ENCODE measurements at places on chromosomes 6 and 20. TPM values are rescaled to one million over a fixed set of nuclear protein-coding genes. Genes with fewer than 3 reads are reported as not detected.

DNA sequence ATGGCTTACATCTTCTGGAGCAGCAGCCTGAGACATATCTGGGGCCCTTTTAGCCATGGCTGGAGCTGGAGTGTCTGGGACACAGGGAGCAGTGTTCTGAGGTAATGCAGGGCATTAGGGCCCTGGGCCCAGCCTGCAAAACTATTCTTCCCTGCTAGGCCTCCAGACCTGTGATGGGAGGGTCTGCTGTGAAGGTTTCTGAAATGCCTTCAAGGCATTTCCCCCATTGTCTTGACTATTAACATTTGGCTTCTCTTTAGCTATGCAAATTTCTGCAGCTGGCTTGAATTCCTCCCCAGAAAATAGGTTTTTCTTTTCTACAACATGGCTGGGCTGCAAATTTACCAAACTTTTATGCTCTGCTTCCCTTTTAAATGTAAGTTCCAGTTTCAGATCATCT is 61.5 kb downstream of the EDN1 start:
- DNase-seq, result no peak

GRCh38 chr6:138440758-138441357 is 36.8 kb downstream of the HEBP2 start:
- DNase-seq, result no peak

- peak; percentile 99 for DNase-seq
Measured at GRCh38 chr6:29797135-29797534, 30.5 kb upstream of the HLA-G start.

DNA sequence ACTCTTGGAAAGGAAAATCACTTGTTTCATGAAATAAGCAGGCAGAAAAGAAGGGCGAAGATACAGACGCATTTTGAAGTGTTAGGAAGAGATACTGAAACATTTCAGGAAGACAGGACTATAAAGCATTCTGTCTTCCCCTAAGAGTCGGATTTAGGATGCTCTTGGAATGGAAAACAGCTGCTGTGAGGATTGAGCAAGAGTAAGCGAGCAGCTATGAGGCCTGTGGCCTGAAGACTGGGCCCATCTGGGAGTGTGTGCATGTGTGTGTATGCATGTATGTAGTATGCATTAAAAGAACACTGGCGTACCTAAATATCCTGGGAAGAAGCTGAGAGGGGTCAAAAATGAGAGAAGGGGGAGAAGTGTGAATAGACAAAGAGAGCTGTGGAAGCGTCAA is 83.6 kb downstream of the SIM1 start:
- DNase-seq, result no peak

DNA sequence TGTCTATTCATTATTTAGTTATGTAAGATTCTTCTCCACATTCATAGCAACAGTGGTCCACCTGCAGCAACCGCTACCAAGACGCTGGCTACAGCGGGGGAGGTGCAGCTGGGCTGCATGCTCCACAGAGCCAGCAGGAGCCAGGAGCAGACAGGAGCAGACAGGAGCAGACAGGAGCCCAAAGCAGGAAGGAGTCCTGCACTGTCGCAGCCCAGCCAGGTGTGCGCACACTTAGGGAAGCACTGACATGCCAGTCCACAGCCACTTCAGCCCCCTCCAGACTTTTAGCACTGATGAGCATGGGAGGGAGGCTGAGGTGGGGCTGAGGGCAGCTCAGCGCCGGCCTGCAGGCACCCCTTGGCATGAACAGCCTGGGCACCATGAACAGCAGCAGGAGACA is 19.6 kb downstream of the KIF16B start:
- DNase-seq, result no peak

GRCh38 chr6:134603561-134603960 is 285.6 kb upstream of the SGK1 start:
- no peak for DNase-seq

GRCh38 chr20:61528591-61528990 is 276.5 kb downstream of the CDH4 start:
- no peak for DNase-seq

- peak; percentile 76 for DNase-seq
Measured at GRCh38 chr20:50335105-50335504, 144.5 kb downstream of the CEBPB start.

- no peak for DNase-seq
Measured at GRCh38 chr6:127096167-127096566, 22.3 kb upstream of the RSPO3 start.

GRCh38 chr20:18943542-18943941 is 130.0 kb downstream of the SCP2D1 start:
- no peak for DNase-seq

GRCh38 chr20:8788831-8789230 is 280.1 kb upstream of the PLCB4 start:
- no peak for DNase-seq

- no peak for DNase-seq
Measured at GRCh38 chr6:91137286-91137685, 550.4 kb upstream of the MAP3K7 start.

GRCh38 chr6:161011492-161012480 is 20.2 kb downstream of the MAP3K4 start:
- no peak for DNase-seq

GRCh38 chr6:128899341-128900050 is 16.6 kb downstream of the LAMA2 start:
- DNase-seq, result no peak

DNA sequence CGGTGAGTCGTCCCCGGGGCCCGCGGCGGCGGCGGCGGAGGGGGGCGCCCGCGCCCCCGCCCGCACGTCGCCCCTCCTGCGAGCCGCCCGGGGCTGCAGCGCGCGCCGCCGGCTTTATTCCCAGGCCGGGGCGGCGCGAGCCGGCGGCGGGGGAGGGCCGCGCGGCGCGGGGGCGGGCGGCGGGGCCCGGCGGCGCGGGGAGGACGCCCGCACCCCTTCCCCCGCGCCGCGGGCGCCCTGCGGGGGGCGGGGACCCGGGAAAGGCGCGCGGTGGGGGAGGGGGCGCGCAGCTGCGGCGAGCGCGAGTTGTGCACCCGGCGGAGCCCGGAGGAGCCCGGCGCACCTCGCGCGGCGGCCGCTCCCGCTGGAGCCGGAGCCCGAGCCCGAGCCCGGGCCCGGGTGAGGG is 646 bp downstream of the HMGA1 start:
- DNase-seq, result no peak

DNA sequence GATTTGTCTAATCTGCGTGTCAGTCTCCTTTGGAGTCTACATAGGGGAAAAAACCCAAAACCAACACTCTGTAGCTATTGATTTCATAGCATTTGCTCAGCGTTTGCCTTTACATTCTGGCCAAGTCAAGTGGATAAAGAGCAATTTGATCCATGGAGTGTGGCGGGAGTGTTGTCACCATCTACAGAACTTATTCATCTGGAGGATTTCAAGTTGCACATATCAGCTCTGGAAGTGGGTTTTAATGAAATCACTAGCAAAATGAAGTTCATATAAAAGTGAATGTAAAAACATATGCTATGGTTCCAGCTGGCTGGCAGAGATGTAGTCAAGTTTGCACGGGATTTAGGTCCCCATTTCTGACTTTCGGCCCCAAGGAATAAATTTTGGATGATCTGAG is 219.7 kb upstream of the SUPT3H start:
- no peak for DNase-seq

- peak; percentile 50 for DNase-seq
Measured at GRCh38 chr20:54668271-54669039, 193.1 kb downstream of the DOK5 start.

DNA sequence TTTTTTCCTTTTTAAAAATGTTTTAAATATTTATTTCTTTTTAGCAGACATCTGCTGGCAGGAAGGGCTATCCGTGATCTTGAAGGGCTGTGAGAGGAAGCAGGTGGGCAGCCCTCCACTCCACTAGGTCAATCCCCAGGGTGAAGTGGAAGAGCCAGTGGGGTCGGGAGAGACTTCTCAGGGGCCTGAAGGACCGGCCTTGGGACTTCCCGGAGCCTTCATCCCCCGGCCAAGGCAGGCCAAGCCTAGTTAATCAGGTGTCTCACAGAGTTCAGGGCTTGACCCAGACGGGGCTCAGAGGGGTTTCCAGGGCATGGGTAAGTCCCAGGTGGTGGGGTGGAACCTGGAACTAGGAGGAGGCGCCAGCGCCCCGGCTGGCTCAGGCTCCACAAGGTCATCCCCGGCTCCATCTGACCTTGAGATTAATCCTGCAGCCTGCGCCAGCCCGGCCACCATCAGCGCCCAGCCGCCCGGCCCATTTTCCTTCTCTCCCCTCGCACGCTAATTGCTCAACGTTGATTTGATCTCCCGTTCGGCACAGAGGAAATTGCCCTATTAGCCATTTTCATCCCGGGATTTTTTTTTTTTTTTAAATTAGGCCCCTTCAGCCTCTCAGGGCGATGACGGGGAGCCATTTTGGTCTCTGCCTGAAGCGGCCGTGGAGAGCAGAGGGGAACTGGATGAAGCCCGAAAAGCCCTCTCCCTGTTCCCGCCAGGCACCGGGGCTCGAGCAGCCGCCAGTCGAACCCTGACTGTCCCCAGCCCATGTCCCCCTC is 44.4 kb downstream of the MDFI start:
- no peak for DNase-seq

CGA gene
- not detected for total RNA-seq

HCK gene
- not detected for total RNA-seq

PSORS1C1 gene
- not detected for total RNA-seq

SMIM8 gene
- total RNA-seq, result 8.8 TPM

GSTA2 gene
- 0.32 TPM for total RNA-seq

NHLRC1 gene
- total RNA-seq, result 4.4 TPM

JARID2 gene
- total RNA-seq, result 35.5 TPM
